ENCODE measurements at places on chromosomes 13 and 19.
A peak's percentile ranks its signal among the peaks of the same experiment; 100 is the strongest.

GRCh38 chr13:26377038-26377437, 123.1 kb downstream of the CDK8 start:
- DNase-seq, result no peak

DNA sequence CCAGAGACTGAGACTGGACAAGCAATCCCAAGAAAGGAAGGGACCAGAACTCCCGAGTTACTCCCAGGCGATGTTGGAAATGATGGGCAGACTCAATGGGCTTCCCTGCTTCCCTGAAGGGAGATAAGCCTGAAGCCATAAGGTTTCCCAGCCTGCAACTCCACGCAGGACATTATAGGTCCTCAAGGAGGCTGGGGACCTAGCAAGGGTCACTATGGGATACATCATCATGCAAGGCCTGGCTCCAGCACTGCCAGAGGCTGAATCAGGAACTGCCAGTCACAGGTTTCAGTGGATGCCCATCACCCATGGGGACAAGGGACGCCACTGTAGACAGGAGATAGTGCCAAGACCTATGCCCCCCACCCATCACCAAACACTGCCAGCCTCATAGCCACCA, 338.7 kb downstream of the IRS2 start:
- DNase-seq, result no peak

GRCh38 chr13:104953588-104953987, 1581.9 kb downstream of the EFNB2 start:
- DNase-seq, result no peak

GRCh38 chr13:109301726-109302125, 484.7 kb downstream of the IRS2 start:
- DNase-seq, result no peak

- DNase-seq, result no peak
These were observed 23.5 kb upstream of the SLC15A1 start for GRCh38 chr13:98775844-98776598.

DNA sequence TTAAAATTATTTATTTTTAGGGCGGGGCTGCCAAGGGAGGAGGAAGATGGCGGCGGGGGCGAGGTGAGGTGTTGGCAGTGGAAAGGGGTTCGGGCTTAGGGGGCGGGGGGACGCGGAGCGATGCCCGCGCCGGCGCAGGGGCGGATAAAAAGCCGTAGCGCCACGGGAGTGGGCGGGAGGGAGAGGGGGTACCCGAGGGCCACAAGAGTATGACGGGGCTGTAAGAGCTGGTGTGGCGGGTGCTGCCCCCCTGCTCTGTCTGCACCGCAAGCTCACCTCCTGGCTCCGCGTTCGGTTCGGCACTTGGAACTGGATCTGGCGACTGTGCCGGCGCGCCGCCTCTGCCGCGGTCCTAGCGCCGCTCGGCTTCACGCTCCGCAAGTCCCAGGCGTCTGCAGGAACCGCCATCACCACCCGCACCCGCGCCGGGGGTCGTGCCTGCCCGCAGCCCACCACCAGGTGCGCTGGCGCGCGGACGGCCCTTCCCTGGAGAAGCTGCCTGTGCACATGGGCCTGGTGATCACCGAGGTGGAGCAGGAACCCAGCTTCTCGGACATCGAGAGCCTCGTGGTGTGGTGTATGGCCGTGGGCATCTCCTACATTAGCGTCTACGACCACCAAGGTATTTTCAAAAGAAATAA, 265.2 kb upstream of the SGCG start:
- DNase-seq, result no peak

DNA sequence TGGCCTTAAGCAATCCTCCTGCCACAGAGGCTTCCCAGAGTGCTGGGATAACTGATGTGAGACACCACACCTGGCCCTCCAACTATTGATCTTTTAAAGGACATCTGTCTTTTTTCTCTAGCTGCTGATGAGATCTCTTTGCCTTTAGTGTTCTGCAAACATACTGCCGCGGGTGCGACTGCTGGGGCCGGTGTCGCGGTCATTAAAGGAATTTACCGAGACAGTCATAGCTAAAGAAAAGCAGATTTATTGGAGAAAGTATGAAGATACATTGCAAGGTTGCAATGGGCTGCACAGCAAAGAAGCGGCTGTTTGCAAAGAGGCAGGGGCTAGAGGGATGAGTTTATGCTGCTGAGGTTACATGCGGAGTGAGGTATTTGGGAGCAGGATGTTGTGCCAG, 31.2 kb upstream of the LRRC4B start:
- DNase-seq, result no peak

DNA sequence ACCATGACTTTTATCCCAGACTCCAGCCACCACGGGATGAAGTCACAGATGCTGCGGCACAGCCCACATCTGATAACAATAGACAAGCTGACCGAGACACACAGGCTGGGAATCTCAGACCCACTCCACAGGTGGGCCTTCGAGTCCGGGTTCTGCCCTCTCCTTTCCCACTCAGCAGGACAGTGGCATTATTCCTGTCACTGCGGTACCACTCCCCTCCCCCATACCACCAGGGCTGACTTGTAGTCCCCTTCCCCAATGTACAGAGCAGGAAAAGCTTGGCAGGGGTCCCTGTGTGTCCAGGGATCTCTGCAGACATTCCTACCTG, 179 bp upstream of the AMER2 start:
- no peak for DNase-seq

- no peak for DNase-seq
These were observed 490.8 kb downstream of the PCDH20 start for GRCh38 chr13:60924856-60925255.

DNA sequence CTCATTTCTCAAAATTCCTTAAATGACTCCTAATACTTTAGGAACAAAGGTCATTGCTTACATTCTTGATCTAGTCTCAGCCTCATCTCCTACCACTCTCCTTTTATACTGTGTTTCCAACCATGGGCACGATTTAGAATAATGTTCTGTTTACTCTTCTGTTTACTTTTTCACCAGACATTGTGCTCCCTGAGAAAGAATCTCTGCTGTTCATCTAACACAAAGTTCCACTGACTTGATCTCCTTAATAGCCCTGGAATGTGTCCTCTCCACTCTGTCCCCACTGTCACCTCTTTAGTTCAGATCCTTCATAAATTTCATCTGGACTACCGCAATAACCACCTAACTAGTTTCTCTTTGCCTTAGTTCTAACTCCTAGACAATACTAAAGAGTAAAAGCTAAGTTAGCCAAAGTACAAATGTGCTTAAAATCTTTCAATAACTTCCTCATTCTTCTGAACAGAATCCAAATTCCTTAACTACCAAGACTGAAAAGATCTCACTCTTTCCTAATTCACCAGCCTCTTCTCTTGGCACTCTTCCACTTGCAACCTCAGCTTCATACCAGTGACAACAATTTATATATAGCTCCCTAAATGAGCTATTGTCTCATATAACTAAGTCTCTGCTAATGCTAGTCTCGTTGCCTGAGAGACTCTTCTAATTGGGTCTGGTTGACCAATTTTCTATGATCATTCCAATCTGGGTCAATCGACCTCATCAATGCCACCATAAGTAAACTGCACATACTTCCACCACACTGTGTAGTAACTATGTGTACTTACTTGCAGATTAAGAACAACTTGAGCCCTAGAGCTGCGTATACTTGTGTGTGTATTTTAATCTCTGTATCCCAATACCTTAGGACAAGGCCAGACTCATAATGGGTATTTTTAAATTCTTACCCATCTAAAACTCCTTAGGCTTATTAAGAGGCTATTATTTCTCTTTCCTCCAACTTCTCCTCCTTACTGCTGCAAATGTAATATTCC, 179.9 kb downstream of the VWA8 start:
- DNase-seq, result no peak

DNA sequence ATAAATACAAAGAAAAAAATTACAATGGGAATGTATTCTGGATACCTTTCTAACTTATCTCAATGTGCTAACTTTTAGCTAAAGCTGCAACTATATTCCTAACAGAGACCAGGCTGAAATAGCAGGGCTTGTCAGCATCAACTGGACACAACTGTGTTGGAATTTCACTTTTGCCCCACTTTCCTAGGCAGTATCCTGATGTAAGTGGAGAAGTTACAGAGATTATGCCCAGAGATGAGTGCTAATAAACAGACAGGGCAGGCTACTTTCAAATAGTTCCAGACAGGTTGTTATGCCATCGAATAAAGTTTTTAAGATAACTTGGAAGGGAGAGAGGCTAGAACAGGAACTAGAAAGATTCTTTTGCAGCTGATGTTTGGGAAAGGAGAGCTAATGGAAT, 201.9 kb downstream of the KCTD12 start:
- DNase-seq, result no peak

GRCh38 chr13:32164622-32165268, 133.2 kb downstream of the FRY start:
- DNase-seq, result peak; percentile 4

DNA sequence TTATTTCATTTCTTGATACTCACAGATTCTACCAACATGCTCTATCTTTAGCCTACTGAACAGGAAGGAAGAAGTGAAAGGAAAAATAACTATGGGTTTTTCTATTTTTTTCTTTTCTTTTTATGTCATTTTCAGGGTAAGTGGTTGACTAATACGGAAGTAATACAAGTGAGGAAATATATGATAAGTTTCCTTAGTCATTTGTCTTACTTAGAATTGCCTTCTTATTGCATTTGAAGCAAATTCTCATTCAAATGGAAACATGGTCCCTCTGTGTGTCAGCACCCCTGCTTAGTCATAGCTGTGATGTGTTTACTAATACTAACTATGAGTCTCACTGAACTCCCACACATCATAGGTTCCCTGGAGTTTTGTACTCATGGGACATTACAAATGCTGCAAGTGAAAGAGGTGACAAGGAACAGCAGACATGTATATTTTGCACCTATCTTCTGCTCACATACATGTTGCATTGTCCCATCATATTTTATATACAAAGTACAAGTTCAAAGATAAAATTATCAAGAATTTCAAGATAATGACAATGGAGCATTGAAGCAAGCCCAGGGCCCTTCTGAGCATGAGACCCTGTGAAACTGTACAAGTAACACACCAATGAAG, 60.1 kb downstream of the DCT start:
- DNase-seq, result peak; percentile 32

DNA sequence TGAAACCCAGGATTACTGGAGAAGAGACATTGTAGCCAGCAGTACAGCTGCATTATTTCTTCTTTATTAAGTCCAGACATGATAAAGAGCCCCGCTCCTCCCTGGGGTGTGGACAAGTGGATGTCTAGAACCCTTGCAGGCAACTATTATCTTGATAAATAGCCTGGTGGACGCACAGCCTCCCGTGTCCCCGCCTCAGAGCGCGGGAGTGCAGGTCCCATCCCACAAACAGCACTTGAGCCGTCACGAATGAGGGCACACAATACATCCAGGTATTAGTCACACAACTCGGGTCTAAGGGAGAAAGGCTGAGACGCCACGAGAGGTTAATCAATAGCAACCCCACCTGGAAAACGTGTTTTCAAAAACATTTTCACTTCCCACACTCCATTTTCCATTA, 213.2 kb upstream of the SOX1 start:
- no peak for DNase-seq

DNA sequence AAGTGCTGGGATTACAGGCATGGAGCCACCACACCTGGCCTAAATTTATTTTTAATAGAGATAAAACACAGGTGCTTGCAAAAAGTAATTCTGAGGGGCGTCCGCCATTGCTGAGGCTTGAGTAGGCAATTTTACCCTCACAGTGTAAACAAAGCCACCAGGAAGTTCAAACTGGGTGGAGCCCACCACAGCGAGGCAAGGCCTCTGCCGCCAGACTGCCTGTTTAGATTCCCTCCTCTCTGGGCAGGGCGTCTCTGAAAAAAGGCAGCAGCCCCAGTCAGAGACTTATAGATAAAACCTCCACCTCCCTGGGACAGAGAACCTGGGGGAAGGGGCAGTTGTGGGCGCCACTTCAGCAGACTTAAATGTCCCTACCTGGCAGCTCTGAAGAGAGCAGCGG, 50.7 kb downstream of the B3GLCT start:
- DNase-seq, result no peak

GRCh38 chr19:55778331-55778730, 9.4 kb downstream of the RFPL4AL1 start:
- DNase-seq, result no peak

DNA sequence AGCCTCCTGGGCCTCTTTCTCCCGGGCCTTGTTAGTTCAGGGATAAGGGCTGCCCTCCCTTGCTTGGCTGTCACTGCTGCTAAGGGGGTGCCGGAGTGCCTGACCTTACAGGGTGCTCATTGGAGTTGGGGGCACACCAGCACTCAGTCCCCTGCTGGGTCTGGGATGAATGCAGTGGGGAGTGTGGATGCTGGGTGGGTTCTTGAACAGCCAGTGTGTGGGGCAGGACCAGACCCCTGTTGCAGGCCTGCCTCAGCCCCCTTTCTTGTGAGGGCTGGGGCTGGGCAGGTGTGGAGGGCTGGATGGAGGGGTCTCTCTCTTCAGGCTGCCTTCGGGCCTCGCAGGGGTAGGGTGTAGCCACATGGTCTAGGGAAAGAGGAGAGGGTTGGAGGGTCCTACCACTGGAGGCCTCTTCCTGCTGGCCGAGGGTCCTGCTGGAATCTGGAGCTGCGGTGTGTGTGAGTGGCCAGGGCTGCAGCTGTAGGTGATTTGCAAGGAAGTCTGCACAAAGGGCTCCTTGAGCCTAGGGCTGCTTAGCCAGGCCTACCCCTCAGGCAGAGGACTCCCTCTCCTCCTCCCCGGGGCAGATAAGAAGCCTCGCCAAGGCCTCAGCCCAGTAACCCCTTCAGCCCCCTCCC, 3.2 kb downstream of the CEBPA start:
- no peak for DNase-seq

DNA sequence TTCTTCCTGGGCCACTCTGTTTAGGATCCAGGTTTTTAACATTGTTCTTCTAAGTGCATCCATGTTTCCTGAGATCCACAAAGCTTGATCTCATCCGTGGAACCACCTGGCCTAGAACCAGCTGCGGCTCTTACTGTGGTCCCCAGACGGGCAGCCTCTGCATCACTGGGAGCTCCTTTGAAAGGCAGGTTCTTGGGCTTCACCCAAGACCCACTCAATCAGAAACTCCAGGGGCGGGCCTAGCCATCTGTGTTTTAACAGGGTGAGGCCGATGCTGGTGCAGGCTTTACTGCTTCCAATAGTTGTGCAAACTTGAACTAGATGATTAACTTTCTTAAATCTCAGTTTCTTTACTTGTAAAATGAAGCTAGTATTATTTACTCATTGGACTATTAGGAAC, 605.7 kb downstream of the FGF9 start:
- no peak for DNase-seq

GRCh38 chr19:56159009-56159559, 16.7 kb upstream of the GALP start:
- DNase-seq, result no peak

DNA sequence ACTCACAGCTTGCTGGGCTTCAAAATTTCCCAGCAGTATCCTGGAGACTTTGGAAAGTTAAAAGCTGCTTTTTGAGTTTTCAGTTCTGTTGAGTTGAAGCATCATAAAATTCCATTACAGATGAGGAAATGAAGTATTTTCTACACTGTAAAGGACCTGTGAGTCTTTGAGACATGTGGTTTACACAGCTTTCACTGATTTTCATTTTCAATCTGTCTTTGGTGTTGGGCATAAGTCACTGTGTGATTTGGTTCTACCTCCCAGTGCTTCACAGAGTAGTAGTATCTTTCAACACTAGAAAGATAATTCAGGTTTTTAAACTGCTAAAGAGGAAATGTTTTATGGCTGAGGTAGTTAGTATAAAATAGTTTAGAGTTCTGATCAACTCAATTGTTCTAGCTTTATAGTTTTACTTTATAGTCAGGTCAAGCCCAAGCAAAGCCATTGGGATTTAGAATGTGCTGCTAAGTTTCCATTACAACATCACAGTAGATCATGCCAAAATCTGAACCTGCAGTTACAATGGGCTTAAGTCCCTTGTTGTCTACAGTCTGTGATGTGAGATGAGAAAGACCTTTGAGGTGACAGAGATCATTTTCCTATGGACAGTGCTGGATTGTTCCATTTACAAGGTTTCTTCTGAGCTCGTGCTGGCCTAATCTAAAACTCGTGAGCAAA, 161.6 kb downstream of the FLT1 start:
- DNase-seq, result no peak

- DNase-seq, result no peak
These were observed 34.7 kb upstream of the ESD start for GRCh38 chr13:46831588-46832194.
